ENCODE measurements at places on chromosomes 6 and 20.

DNA sequence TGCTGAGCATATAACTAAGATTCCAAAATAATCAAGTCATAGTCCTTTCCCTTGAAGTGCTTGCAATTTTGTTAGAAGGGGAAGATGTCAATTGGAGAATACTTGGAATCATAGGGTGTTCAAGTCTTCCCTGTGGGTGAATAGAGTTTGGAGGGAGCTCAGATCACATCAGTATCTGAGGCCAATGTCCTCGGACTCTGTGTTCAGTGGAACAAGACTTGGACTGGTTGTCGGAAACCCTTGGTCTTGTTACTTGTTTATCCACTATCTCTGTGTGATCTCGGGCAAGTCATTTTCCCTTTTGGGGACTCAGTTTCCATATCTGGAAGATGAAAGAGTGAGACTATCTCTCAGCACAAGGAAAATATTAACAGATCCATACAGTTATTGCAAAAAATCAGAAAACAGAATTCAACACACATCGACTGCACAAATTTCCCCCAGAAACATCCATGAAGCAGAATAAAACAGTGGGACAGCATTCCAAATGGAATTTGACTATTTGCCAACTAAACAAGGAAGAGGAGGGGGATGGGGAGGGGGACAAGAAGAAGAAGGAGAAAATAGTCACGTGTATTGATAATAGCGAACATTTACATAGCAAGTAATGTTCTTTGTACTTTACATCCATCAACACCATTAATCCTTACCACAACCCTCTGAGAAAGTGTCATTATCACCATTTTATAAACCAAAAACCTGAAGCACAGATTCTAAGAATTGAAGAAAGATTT, 3.9 kb upstream of the EDEM2 start:
- DNase-seq: no peak

- no peak for DNase-seq
Measured at GRCh38 chr20:31594558-31595379, 10.3 kb upstream of the ID1 start.

DNA sequence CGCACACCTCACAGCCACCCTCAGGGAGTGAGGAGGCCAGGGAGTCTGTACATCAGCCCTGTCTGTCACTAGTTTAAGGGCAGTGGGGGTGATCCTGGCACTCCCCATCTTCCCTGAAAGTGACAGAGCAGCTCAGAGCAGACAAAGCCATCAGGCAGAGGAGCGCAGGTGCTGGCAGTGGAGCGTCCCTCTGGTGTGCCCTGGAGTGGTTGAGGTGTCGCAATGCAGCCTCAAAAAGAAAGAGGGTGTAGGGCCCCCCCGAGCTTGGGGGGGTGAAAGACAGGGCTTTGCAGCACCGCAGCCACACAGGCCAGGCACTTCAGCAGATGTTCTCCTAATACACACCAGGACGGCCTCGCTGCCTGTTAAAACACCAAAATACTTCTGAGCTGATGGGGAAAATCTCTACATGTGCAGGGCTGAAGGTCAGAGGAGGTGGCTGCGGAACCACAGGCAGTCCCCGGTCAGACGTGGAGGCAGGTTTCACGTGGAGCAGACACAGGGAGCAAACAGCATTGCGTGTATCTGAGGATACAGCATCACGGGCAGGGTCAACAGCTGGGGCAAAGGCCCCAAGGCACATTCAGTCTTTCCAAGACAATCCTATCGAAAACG, 69.5 kb downstream of the PREX1 start:
- DNase-seq: no peak

- peak; percentile 25 for DNase-seq
Measured at GRCh38 chr20:38134427-38135270, 30.4 kb downstream of the TGM2 start.

DNA sequence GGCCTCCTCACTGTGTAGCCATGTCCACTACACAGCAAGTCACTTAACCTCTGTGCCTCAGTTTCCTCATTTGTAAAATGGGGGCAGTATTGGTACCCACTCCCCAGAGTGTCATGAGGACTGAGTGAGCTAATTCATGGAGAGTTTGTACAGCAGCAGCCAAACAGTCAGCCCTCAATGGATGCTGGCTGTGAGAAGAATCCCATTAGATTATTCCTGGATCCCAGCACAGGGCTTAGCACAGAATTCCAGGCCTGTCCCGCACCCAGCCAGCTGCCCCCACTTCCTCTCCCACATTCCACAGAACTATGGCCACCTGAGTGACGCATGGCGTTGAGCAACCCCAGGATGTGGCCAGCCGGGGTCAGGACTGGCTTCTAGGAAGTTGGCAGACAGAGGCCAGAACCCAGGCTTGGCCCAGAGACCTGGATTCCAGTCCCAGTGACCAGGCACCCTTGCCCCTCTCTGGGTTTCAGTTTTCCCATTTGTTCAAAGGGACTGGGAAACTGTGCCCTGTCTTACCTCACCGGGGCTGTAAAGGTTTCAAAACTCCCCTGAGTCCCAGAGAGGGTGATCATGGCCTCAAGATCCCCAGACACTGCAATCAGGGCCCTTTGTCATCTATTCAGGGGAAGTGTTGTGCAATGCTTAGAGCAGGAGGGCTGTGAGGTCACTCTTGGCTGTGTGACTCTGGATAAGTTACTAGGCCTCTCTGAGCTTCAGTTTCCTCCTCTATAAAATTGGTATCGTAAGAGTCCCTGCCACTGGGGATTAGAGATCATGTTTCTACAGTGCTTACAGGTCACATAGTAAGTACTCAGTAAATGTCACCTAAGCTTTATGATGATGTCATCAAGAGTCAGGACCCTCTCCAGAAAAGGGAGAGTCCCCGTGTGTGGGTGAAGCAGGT, 3.0 kb upstream of the TGM2 start:
- peak; percentile 98 for DNase-seq

DNA sequence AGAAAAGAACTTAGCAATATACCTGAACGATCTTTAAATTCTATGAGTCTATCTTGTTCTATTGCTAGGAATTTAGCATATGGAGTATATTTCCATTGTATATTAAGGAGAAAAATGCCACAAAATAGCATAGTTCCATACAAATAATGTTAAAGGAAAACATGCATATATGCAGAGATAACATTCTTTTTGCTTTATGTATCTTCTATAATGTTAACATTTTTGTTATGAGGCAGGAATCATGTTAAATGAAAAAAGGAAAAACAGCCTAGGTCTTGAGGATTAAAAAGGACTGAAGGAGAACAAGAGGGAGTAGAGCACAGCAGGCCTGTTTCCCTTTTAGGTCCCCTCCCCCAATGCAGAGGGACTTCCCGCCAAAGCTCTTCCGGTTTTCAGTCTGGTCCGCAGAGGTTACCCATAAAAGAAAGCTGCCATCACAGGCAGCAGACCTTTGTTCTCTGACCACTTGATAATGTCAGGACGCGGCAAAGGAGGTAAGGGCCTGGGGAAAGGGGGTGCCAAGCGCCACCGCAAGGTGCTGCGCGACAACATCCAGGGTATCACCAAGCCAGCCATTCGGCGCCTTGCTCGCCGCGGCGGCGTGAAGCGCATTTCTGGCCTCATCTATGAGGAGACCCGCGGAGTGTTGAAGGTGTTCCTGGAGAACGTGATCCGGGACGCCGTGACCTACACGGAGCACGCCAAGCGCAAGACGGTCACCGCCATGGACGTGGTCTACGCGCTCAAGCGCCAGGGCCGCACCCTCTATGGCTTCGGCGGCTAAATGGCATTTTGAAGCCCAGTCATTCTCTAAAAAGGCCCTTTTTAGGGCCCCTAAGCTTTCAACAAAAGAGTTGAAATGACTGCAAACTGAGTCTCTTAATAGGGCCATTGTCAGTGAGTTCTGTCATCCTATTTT, 108.4 kb upstream of the PRSS16 start:
- DNase-seq: no peak

- DNase-seq: peak; percentile 16
Measured at GRCh38 chr20:36162272-36162966, 7.9 kb downstream of the EPB41L1 start.

GRCh38 chr6:44024574-44025219, 102.6 kb downstream of the MRPL14 start:
- no peak for DNase-seq

GRCh38 chr20:37245216-37246150, 16.1 kb downstream of the GHRH start:
- no peak for DNase-seq

GRCh38 chr20:57742507-57743181, 32.8 kb upstream of the PMEPA1 start:
- DNase-seq: no peak

DNA sequence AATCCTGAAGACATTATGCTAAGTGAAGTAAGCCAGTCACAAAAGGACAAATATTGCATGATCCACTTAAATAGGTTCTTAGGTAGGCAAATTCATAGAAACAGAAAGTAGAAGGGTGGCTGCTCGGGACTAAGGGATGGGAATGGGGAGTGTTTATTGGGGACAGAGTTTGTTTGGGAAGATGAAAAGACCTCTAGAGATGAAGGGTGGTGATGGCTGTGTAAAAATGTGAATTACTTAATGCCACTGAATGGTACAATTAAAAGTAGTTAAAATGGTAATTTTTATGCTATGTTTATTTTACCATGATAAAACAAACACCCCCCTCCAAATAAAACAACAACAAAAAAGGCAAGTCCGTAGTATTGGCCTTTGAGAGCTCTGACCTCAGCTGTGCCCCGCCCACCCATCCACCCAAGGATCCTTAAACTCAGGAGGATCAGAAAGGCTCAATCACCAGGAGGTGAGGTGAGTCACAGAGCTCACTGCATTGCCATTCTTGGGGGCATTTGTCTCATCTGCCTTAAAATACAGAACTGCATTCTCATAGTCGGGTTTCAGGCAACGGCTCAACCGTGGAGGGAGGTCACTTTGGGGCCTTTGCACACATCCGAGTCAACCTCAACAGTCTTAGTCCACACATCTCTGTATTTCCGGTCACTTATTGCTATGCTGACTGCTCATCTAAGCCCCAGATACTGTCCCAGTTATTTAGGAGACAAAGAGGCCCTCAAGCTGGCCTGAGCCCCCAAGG, 96.7 kb downstream of the SLC22A23 start:
- no peak for DNase-seq

- DNase-seq: no peak
Measured at GRCh38 chr6:34894693-34895092, 5.6 kb downstream of the ANKS1A start.

DNA sequence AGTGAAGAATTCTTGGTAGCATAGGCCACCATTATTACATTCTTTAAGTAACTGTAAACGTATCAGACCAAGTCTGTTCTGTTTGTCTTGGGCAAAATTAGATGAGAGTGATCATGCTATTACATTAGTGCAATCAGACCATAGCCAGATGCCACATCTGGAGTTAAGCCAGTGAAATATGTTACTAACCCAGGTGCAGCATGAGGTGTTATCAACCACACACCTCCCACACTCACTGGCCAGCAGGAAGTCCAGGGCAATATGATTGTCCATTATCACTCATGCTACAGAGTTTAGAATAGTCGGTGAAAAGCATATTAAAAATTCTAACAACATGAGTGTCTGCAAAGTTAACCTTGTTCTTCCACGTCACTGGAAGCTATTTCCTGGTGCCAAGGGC, 174.7 kb upstream of the PROKR2 start:
- DNase-seq: no peak
